Activated CD8-positive, alpha-beta T cell treated with anti-CD3 and anti-CD28 coated beads for 36 hours (primary cell): ENCODE measurements at places on chromosomes 5 and 9.

DNA sequence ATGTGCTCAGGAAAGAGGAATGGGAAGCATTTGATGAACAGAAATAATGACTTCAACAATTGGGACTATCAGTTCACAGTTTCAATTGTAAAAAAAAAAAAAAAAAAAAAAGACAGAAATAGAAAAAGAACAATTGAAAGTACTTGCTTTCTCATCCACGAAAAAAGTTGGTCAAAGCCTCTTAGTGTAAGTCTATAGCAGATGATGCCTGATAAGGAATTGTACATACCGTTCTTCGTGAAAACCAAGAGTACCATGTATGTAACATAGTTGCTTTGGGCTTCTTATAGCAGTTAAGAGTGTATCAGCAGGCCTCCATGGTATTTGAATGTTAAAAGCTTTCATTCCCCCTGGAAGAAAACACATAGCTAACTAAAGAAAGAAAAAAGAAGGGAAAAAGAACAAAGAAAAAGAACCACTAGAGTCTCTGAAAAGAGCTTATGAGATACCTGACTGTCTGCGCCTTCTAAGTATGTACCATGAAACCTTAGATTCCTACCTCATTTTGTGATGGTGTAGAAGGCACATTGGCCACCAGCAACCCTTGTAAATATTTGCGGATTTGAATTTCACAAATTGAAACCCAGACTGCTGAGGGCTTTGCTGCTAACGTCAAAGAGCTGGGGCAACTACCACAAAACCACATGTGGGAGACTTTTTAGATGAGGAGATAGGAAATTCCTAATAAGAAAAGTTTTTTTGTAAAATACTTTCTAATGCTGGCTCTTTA, 75.2 kb downstream of the TMC1 start:
- peak; percentile 10 for DNase-seq

DNA sequence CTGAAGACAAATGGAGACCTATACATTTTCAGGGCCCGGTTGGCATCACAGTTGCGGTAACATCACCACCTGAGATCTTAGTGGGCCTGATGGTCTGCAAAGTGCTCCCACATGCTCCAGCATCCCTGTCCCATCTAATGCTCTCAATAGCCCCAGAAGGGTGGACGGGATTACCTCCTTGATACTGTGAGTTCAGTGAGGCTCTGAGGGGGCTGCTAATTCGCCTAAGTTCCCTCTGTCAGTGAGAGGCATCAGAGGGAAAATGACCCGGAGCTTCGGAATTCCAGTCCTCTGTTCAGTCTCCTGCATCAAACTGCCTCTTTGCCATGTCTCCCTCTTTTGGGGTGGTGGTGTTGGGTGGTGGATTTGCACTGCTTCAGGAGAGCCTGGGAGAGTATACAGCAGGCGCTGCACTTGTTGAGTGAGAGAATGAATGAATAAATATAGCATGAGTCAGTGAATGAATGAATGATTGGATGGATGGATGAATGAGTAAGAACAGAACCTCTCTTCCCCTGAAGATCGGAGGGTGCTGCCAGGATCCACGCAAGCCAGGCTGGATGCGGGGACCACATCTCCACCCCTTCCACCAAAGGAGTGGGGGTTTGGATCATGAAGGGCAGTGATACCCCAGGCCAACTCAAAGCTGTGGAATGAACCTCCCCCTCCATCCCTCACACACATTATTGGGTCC, 141.0 kb downstream of the GABBR2 start:
- no peak for DNase-seq

DNA sequence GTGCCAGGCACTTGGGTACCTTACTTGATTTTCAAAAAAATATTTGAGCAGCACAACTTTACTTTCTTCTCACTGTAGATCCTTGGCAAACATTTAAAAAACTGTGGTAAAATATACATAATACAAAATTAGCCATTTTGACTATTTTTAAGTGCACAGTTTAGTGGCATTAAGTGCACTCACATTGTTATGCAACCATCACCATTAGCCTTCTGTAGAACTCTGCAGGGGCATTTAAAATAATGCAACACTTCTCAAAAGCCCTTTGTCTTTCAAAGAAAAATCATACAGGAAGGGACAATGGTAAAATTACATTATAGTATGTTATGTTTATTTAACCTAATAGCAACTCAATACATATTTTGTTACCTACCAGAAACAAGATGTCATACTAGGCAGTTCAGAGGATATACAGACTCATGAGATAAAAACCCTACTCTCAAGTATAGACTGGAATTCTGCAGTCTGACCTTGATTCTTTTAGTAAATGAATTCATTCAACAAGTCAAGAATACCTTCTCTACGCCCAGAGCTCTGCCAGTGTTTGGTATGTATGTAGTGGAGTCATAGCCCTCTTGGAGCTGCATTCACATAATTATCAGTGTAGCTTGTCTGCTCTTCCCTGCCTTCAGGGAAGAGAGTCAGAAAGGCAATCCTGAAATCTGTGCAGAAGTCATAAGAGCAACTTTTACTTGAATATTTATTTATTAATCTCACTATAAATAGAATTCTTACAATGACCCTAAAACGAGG, 74.0 kb upstream of the ARRDC3 start:
- no peak for DNase-seq

- DNase-seq, result no peak
Measured at GRCh38 chr9:116380496-116380995, 227.0 kb downstream of the PAPPA start.

DNA sequence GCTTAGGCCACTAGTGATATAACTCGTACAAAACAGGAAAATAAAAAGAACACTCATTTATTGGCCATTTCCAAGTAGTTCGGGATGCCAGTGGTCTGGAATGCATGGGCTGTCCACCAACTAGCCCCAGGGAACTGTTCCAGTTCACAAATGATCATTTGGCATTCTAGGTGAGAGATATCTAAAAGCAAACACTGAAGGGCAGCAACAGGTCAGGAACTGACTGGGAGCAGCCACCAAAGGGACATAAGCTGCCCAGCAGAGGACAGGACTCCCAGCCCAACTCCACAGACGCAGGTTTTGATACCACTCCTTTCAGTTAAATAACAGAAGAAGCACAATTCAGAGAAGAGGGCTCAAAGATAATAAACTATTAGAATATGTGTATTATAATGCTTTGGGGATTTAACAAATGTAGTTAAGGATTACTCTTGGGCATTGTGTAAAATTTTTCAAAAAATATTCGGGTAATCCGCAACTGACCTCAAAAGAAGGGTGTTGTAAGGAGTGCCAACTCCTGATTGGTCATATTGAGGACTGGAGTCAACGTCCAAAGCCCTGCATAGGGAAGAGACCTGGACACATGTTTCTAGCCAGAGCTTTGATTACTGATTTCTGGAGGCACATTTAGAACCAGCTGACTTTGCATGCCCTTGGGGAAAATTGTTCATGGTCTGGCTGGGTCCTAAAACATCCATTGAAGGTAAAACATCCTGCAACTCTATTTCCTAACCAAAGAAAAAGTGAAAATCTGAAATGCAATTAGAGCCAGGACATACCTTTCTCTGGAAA, 320.0 kb downstream of the DNAH5 start:
- DNase-seq, result no peak

DNA sequence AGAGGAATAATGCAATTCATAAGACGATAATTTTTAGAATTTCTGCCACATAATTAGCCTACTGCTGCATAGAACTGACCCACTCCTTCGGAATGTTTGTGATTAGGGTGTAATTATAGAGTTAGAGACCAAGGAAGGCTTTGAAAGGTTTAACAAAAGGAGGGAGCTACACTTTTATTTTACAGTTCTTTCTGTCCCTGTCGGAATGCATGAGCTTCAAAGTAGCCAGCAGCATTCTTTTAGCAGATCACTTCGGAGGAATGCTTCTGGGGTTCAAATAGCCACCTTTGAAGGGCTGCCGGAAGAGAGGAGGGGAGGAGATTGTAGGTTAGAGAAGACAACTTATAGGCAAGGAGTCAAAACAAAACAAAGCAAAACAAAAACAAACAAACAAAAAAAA, 168.1 kb downstream of the GRIA1 start:
- no peak for DNase-seq

GRCh38 chr5:133122711-133123110, 70.9 kb downstream of the HSPA4 start:
- DNase-seq, result no peak

DNA sequence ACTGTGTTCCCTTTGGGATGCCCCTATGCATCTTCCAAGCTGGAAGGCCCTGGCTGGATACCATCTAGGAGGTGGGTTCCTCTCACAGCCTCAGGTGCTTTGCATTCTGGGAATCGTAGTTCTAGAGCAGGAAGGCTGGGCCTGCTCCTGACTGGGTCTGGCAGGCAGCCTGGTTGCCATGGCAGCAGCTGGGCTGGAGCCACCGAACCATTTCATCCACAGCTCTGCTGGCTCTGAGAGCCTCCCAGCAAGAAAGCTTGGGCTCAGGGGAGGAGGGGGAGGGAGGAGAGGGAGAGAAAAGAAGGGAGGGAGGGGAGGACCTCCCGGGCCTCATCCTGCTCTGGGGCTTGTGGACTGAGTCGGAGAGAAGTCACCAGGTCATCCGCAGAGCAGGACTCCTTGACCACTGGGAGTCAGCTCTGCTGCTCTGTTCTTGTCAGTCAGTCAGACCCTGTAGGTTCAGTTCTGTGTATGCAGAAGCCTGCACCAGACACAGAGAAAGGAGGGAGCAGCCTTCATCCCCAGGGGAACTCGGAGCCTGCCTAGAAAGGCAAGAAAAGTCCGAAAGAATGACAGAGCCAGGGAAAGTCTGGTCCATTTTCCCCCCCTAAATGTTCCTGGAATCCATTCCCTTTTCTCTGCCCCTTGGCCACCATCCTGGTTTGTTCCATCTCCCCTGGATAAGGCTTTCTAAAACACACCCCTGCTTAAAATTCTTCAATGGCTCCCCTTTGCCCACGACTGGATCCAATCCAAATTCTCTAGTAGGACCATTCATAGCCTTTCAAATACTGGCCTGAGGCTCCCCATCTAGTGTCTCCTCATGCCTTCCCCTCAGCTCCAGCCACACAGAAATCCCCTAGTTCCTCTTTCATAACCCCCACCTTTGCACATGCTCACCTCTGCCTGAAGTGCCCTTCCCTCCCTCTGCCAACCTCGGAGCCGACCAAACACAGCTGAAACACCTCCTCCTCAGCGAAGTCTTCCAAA, 65.4 kb upstream of the ARAP3 start:
- DNase-seq, result no peak

DNA sequence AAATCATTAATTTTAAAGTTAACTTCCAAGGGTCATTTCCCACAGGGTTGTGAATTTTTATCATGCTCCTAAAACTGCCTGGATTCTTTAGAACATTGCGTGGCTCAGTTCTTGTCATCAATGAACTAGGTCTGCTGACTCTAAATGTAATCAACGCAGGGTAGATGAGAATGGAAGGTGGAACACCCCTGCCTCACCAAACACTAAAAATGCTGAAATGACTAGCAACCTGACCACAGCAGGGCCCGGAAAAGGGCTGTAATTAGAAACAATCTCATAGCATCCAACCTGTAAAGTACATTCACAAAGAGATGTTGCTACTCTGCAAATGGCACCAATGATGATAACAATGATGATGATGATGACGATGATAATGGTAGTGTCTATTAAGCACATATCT, 356.9 kb downstream of the DEPDC1B start:
- no peak for DNase-seq

DNA sequence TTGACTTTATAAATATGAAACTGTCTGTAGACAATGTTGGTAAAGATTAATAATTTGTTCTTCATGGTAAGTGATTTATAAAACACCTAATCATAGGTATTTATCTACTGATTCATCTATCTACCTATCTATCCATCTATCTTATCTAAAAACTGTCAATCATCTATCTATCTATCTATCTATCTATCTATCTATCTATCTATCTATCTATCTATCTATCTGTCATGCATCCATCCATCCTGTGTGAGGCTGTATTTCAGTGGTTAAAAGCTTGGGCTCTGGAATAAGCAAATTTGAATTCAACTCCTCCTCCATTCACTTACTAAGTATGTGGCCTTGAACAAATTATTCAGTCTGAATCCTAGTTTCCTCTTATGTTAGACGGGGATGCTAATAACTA, 161.9 kb upstream of the GNA14 start:
- no peak for DNase-seq

DNA sequence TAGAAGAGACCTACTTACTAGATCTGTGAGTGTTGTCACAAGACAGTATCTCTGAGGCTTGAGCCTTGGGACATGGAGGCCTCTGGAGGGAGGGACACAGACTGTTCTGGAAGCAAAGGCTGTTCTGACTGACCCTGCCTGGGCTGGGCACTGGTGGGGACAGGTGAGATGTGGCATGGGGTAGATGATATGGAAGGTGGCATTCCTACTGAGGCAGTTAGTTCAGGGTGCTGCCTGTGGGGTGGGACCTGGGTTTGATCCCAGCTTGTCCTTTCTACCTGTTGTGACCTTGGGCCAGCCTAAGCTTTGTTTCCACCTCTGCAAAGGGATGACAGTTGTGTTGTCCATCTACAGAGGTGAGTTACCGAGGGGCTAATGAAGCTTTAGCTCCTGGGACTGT, 140.2 kb downstream of the C9orf50 start:
- DNase-seq, result no peak

GRCh38 chr5:161009194-161009593, 157.2 kb upstream of the ATP10B start:
- DNase-seq, result no peak

DNA sequence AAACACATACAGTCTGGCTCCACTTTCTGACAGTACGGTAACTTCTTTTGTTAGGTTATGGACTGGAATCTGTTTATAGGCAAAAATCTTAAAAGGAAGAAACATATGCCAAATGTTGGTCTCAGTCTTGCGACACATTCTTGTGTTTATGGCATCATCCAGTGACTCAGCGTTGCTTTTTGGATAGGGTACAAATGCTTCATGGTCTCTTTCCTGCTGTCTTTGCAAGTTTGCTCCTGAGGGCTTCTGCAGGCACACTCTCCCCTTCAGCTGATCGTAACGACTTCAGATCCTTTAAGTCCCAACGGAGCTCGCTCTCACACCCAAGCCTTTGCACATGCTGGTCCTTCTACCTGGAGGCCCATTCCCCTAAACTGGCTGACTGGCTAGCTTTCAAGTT, 23.6 kb upstream of the TNFSF8 start:
- peak; percentile 35 for DNase-seq

GRCh38 chr5:179118756-179119414, 58.7 kb downstream of the ZNF354C start:
- no peak for DNase-seq

GRCh38 chr5:418162-419121, 24.5 kb upstream of the EXOC3 start:
- DNase-seq, result no peak

DNA sequence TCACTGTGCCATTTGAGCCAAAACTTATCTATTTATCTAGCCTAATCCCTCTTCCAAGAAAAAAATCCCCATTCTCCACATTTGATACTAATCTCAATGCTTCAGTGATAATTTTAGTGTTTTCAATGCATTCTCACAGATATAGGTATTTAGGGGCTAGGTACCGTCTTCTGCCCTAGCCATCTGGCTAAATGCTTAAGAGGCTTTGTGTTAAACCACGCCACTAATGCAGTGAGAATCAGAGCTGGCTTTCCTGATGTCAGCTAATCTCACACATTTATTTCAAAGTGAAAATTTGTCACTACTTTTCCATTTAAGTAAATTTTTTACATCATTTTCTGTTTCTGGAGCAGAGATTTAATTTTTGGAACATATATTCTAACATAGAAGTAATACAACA, 479.7 kb downstream of the MAN2A1 start:
- no peak for DNase-seq

- DNase-seq, result no peak
Measured at GRCh38 chr9:27029186-27029585, 23.7 kb upstream of the LRRC19 start.

GRCh38 chr5:164000241-164000640, 494.8 kb downstream of the MAT2B start:
- DNase-seq, result no peak

GRCh38 chr5:50564079-50564478, 102.4 kb upstream of the PARP8 start:
- peak; percentile 41 for DNase-seq
